ENCODE measurements at places on chromosomes 6 and 20. TPM values are rescaled to one million over a fixed set of nuclear protein-coding genes. Genes with fewer than 3 reads are reported as not detected.
A peak's percentile ranks its signal among the peaks of the same experiment; 100 is the strongest.

DNA sequence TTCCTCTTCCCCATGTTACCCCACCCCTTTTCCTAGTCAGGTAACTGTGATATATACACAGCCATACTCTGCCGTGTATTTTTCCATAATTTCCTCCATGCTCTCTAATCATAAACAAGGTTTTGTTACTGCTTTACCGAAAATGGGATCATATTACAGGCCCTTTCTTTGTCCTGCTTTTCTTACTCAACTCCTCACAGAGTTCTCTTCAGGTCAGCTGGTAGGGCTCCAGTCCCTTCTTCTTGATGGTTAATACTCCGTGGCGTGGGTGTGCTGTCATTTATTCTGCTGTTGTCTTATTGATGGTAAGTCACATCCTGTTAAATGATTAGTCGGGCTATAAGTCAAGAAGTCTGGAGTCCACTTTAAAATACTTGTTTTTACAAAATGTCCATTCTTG lies 24.9 kb upstream of the PI16 start:
- peak; percentile 79 for DNase-seq

- DNase-seq: no peak
Measured at GRCh38 chr6:13438126-13438525, 49.3 kb downstream of the GFOD1 start.

DNA sequence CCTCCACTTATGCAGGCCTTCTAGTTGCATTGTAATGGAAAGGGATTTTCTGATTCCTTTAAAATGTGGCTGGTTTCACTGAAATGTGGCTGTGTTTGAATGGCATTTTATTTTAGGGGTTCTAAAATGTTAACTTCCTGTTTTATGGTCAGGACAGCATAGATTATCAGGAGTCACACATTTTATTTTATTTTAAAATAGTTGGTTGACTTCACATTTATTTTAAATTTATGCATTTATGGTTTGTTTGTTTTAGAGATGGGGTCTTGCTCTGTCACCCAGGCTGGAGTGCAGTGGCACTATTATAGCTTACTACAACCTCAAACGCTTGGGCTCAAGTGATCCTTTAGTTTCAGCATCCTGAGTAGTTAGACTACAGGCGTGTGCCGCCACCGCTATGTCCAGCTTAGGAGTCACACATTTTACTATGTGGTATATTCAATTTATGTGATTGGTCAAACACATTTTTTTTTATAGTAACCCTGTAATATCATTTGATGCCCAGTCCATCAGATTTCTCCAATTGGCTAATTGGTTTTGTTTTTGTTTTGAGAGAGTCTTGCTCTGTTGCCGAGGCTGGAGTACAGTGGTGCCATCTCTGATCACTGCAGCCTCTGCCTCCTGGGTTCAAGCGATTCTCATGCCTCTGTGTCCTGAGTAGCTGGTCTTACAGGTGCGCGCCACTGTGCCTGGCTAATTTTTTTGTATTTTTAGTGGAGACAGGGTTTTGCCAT lies 2.3 kb downstream of the DTD1 start:
- DNase-seq: no peak

DNA sequence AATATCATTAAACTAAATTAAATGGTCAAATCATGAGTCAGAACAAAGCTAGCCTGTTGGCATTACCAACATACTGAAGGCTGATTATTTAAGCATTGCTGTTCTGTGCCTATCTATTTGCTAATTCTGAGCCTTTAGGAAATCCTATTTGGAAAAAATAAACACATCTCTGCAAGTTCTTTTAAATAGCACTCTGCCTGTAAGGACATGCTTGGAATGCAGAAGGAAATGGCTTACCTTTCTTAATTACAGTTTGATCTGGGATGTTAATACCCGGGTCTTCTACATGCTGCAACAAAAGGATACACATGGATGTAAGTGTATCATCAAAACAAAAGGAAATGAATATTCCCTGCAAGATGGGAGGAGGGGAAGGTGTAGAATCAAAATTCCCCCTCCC lies 8.3 kb downstream of the TFAP2A start:
- no peak for DNase-seq

DNA sequence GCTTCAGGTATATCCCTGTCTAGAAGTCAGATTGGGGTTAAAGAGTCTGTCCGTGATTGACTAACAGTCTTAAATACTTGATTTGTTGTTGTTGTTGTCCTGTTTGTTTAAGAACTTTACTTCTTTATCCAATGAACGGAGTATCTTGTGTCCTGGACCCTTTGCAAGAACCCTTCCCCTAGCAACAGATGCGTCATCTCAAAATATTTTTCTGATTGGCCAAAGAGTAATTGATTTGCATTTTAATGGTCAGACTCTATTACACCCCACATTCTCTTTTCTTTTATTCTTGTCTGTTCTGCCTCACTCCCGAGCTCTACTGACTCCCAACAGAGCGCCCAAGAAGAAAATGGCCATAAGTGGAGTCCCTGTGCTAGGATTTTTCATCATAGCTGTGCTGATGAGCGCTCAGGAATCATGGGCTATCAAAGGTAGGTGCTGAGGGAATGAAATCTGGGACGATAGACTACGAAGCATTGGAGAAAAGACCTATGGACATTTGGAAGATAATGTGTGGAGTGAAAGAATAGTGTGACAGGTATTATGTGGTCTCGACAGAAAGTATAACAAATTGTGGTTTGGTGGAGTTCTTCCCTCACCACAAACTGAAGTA lies at the start of gene HLA-DRA:
Gene HLA-DRA (plus strand): TSS at position 286 of the 613 bp plus-strand sequence. CDS start 64 bp downstream, at position 350.
- DNase-seq: peak; percentile 24

DNA sequence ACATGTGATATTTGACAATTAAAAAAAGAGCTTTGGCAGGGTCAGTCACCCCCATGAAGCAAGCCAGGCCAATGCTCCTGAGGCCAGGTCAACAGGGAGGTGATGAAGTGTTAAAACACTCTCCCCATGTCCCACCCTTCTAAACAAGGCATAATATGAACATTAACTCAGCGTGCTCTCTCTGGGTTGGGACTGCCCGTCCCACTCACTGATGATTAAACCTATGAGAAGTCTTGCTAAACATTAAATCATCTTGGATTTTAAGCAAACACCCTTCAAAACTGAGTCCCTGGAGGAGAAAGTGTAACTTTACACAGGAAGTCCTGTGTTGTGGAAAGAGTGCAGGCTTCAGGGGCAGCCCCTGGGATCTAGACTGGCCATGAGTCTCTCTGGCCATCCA lies 558.5 kb downstream of the CD83 start:
- peak; percentile 60 for DNase-seq

DNA sequence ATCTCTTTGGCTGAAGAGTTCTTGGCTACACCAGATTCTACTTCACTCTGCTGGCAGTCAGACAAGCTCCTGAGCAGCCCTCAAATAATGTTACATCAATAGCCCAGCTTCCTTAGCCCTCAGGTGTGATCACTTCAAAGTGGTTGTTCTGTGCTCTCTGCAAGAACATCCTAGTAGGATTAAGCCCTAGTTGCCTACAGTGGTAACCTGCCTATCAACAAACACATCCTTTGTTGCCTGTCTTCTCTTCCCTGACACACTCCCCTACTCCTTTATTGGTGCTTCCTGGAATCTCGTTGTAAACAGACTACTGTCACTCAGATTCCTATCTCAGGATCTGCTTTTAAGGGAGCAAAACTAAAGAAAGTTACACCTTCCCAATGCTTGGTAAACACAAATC lies 45.1 kb upstream of the TASP1 start:
- DNase-seq: no peak

- no peak for DNase-seq
Measured at GRCh38 chr6:128121610-128122009, 220.8 kb upstream of the THEMIS start.

DNA sequence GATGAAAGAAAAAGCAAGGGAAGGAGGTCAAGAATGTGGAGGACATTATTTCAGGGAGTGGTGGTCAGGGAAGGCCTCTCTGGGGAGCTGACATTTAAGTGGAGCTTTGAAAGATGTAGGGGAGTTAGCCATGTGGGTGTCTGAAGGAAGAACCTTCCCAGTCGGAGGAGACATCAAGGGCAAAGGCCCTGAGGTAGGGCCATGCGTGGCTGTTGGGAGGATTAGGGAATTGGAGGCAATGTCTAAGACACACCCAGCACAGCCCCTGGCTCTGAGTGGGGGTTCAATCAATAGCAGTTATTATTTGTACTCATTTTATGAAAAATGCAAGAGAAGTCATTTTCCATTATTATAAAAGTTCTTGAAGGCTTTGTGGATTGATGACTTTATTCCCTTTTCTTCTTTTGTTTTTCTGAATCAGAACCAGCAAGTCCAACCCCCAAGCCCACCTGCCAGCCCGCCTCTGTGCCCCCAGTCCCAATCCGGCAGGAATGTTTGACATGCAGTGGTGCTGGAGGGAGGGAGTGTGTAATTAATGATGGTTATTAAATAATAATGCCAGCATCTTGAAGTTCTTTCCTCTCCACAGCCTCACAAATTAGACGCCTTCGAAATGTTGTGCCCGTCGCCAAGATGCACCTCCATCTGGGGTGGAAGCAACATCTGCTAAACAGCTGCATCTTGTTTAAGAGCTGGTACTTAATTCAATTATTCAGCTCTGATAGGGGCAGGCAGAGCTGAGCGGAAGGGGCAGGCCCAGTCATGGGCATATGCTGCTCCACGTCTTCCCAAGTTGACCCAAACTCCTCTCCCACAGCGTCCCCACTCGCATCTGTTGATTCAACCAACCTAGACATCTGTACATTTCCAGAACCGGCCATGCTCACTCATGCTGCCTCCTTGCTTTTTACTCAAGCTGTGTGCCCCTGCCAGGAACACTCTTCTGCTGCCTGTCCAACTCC lies 81.3 kb upstream of the SIRPA start:
- peak; percentile 62 for DNase-seq

Gene ZC2HC1B
- not detected for total RNA-seq

DNA sequence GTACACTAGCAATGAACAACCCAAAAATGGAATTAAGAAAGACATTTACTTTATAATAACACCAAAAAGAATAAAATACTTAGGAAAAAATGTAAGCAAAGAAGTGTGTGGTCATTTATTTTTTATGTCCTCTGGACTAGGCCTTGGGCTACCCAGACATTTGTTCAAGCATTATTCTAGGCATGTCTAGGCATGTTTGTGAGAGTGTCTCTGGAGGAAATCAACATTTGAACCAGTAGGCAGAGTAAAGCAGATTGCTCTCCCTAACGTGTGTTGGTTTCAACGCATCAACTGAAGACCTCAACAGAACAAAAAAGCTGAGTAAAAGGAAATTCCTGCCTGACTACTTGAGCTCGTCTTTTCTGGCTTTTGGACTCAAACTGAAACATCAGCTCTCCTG lies 84.5 kb downstream of the ANKEF1 start:
- DNase-seq: no peak

DNA sequence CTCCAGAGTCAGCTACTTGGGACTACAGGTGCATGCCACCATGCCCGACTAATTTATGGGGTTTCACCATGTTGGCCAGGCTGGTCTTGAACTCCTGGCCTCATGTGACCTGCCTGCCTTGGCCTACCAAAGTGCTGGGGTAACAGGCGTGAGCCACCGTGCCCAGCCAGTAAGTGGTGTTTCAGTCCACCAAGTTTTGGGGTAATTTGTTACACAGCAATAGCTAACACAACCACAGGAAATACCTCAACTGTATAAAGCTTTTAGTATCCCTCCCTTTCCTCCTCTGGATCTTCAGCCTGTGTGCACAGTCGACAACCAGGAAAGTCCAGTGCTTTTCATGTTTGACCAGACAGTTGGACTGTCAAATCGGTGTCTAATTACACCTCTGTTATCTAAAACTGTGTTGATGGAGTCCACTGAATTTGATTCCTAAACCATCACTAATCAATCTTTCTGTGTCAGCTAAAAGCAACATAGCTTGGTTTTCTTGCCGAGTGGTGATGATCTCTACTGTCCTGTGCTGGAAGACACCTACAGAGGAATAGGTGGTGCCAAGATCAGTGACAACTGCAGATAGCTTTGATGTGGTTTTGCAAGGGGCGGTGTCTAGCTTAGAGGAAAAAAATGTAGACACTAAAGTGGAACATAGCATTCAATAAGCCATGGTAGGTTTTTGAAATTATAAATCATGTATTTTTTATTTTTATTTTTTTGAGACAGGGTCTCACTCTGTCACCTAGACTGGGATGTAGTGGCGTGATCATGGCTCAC lies 22.2 kb upstream of the ZBTB2 start:
- DNase-seq: no peak

- DNase-seq: peak; percentile 99
Measured at GRCh38 chr6:43629104-43629504, at the start of gene GTPBP2. TSS of gene GTPBP2 (minus strand) at chr6:43629264. CDS start at chr6:43629162, 102 bp downstream.

Gene FAM83C
- not detected for total RNA-seq

- no peak for DNase-seq
Measured at GRCh38 chr6:36329798-36330291, 6.8 kb downstream of the BNIP5 start.

Measured in fibroblast of lung (primary cell).